SW 1271 (cell line): ENCODE measurements at places on chromosomes 16 and 17.
A peak's percentile ranks its signal among the peaks of the same experiment; 100 is the strongest.

GRCh38 chr17:39627047-39627711 lies 427 bp downstream of the PPP1R1B start:
- no peak for DNase-seq

- DNase-seq: peak; percentile 75
These were observed 11.0 kb upstream of the DPEP1 start for GRCh38 chr16:89602273-89602951.

GRCh38 chr16:11395008-11395948 lies 50.0 kb downstream of the RMI2 start:
- DNase-seq: no peak

DNA sequence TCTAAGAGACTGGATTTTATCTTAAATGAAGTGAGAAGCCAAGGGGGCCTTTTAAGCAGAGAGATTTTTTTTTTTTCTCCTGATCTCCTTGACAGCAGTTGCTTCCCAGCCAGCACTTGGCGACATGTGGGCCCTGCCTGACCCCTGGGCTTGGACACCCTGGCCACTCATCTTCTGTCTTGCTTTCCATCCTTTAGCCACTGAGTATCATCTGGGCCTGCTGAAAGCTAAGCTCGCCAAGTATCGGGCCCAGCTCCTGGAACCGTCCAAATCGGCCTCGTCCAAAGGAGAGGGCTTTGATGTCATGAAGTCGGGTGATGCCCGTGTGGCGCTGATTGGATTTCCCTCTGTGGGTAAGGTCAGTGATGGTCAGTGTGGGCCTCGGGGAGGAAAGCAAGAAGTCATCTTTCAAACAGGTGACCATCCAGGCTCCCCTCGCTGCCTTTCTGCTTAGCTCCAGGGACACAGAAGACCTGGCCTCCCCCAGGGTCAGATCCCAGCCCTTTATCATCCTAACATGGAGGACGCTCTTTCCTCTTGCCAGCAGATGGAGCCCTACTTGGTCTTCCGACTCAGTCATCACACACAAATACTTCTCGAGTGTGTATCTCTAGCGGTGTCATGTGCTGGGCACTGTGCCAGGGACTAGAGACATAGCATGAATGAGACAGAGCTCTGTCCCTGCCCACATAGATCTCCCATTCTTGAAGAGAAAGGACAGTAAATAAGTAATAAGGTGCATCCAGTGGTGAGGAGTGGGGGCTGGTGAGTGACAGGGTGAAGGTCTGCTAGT lies 6.1 kb downstream of the DRG2 start:
- peak; percentile 73 for DNase-seq

DNA sequence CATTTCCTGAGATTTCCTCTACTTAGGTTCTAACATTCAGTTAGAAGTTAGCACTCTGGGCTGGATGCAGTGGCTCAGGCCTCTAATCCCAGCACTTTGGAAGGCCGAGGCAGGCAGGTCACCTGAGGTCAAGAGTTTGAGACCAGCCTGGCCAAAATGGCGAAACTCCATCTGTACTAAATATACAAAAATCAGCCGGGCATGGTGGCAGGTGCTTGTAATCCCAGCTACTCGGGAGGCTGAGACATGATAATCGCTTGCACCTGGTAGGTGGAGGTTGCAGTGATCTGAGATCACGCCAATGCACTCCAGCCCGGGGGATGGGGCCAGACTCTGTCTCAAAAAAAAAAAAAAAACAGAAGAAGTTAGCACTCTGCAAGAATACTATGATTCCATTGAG lies 1430.9 kb downstream of the CDH11 start:
- DNase-seq: no peak

DNA sequence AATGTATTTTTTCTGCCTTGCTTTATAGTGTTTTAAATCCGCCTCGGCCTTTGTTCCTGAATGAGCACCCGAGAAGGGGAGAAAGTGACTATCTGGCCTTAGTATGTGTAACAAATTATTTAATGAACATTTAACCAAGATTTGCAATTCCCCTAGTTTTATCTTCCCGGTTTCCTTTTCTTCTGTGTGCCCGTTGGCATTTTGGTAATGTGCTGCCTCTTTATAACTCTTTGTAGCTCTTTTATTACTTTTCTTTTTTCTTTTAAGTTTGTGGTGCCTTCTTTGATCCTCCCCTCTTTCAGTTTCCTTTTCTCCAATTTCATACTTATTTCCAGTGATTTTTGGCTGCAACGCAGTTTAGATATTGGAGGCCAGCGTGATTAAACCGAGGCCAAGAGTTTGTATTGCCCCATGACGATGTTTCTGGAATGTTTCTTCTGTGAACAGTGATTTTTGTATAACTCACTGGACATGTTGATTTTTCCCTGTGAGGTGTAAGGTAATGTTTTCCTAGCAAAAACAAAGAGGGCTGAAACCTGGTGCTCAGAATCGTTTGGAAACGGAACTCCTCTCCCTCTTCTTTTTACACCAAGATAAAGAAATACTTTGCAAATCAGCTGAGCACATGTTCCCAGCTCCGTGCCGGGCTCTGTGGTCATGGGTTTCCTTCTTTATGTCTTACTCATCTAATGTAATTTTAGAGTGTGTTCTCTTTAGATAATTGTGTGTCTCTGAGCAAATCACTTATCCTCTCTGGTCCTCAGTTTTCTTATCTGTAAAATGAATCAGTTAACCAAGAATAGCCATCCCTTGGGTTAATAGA lies 344.3 kb downstream of the WWOX start:
- DNase-seq: no peak

GRCh38 chr17:66348584-66349165 lies 46.3 kb downstream of the PRKCA start:
- DNase-seq: no peak

- no peak for DNase-seq
These were observed 193.4 kb downstream of the LGALS9B start for GRCh38 chr17:20273741-20274500.

- no peak for DNase-seq
These were observed 112.1 kb downstream of the PRKCB start for GRCh38 chr16:23947838-23948237.

DNA sequence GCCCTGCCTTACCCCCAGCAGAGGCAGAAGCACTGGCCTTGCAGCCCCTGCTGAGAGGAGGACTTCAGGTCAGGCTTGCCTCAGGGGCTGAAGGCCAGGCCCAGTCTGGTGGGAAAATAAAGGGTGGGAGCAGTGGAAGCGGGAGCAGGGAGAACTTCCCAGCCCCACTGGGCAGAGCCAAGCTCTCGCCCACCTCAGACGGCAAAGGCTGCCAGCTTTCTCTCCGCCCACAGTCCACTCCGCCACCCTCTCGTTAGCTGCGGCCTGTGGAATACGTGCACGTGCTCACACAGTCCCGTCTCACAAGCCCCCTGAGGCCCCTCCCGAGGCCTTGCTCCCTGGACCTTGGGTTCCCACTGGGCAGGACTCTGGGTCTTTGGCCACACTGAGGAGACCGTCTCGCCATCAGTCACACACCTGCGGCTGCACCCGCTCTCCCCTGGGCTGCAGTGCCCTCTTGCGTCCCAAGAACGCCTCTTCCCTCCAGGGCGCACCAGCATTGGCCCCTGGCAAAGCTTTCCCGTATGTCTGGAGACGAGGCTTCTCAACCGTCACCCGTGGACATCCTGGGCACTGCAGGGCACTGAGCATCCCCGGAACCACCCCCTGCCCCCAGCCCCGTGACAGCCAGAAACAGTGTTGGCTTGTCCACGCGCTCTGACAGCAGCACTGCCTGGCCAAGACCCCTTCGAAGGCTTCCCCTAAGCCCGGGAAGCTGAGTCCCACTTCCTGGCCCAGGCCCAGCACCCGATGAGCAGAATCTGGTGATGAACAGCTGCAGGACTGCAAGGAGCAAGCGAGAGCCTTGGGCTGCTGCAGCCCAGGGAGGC lies 8.3 kb downstream of the MRPL28 start:
- peak; percentile 71 for DNase-seq

- DNase-seq: no peak
These were observed 15.6 kb downstream of the CDH8 start for GRCh38 chr16:62020681-62021080.

- DNase-seq: no peak
These were observed 88.8 kb downstream of the HS3ST3B1 start for GRCh38 chr17:14389681-14390080.

DNA sequence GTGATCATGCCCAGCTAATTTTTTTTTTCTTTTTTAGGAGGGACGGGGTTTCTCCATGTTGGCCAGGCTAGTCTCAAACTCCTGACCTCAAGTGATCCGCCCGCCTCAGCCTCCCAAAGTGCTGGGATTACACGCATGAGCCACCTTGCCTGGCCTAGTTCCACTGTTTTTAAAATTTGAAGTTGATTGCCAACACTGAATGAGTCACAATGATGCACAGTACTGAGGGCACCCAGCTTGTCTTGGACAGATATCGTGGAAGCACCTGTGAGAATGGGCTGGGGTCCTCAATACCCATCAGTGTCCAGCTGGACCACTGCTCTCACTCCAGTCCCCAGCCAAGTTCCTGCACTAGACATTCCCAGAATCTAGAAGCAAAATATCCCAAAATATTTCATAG lies 2.5 kb downstream of the KNOP1 start:
- no peak for DNase-seq

DNA sequence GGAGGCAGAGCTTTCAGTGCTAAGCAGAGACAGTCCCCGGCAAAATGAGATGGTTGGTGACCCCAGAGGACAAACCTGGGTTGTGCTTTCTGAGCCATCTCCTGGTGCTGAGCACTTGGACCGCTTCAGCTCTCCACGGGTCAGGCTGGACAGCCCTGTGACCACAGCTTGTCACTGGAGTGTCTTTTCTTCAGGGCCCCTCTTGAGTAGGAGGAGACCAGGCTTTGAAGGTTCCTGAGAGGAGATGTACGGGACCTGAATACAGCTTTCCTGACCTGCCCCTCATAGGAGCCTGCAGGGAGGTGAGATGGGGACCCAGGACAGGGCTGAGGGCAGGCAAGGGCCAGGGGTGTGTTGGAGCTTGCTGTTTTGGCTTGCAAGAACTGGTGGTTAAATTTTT lies 17.8 kb upstream of the ADGRG1 start:
- DNase-seq: no peak

- peak; percentile 83 for DNase-seq
These were observed 8.4 kb downstream of the RSPRY1 start for GRCh38 chr16:57194512-57194911.

- no peak for DNase-seq
These were observed 138.6 kb downstream of the CDH11 start for GRCh38 chr16:64983231-64983630.

GRCh38 chr17:64455993-64456885 lies 7.3 kb downstream of the MILR1 start:
- no peak for DNase-seq

DNA sequence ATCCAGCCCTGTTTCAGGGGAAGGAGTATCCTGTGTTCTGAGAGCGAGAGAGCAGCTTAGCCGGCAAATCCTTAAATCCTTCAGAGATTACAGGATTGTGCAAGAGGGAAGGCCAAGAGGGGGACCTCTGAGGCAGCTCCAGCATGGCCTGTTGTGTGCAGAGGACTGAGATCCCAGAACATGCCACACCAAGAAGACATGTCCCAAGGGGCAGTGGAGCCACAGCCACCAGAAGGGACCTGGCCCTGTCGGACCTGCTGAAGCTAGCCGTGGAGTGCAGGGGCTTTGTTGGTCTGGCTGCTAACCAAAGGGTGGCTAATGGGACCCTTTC lies 1.6 kb upstream of the MRC2 start:
- no peak for DNase-seq

GRCh38 chr17:50877838-50878237 lies 11.7 kb upstream of the TOB1 start:
- no peak for DNase-seq

GRCh38 chr16:54928016-54928356 lies 2.7 kb upstream of the IRX5 start:
- DNase-seq: no peak

GRCh38 chr17:6231886-6232731 lies 161.9 kb downstream of the WSCD1 start:
- peak; percentile 40 for DNase-seq

DNA sequence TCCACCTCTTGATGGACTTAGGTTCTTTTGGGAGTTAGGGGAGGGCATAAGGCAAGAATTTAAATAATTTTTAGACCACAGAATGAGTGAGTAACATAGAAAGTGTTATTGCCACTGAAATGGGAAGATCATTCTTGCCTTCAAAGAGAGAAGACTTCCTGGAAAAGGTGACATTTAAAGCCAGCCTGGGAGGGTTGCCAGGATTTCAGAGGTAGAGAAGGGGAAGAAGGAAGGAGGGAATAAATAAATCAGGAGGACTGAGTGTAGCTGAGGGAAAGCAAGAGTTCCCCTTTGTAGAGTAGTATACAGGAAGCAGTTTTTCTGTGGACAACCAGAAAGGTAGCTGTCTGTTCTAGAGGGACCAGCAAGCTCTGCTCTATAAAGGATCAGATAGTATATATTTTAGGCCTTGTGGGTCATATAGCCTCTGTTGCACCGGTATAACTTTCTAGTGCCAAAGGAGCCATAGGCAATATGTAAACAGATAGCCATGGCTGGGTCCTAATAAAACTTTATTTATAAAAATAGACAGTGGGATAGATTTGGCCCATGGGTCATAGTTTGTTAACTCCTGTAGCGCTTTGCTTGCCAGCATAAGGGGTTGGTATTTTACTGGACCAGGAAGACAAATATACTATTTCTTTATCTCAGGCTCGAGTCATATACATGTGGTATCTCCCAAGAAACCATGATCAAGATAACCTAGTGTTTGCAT lies 147.2 kb upstream of the CACNG5 start:
- DNase-seq: no peak

DNA sequence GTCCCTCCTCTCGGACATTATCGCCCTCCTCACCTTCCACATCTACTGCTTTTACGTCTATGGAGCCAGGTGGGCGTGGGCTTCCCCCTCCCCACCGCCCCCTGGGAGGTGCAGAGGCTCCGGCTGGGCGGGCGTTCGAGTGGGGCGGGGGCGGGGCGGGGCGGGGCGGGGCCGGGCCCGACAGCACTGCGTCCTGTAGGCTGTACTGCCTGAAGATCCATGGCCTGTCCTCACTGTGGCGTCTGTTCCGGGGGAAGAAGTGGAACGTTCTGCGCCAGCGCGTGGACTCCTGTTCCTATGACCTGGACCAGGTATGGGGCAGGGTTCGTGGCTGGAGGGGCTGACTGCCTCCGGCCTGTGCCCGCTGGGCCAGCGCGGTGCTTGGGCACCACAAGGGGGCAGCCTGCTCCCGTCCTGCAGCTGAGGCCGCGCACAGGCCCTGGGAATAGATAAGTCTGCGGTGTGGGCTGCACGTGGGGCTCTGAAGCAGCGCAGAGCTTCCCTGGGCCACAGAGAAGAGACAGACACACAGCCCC lies 9.2 kb downstream of the PIGQ start:
- no peak for DNase-seq

GRCh38 chr16:15618392-15618791 lies 24.6 kb downstream of the MARF1 start:
- no peak for DNase-seq
